ENCODE measurements at places on chromosomes 2 and 18.

DNA sequence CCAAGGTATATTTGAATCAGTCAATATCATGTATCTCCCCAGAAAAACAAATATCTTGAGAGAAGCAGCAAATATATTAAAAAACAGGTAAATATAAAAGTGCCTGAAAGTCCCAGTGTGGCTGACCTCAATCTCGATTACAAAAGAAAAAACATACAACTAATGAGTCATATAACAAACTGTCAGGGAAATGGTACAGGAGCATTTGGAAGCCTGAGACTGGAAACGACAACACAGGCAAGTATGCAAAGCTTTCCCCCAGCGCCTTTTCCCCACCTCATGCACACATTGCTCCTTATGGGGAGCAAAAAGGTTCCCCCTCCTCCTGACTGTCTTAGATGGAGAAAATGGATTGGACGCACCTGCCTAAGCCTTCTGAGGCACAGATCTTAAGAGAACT is 230.7 kb downstream of the TMX3 start:
- DNase-seq: no peak

DNA sequence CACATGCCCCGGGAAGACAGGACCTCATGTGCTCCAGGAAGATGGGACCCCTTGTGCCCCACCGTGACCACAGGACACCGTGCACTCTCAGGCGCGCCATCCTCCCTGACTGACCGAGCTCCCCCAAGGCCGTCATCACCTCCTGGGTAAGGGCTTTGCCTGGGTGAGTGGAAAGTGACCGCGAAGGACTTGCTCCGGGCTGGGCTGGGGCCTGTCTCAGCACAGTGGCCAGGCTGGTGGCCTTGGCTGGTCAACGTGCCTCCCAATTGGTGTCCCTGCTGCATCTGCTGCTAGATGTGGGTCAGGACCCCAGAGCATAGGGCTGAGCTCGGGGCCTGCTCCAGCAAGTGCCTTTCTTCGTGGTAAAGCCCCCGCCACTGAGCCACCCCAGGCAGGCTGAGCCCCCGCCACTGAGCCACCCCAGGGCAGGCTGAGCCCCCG is 69.7 kb upstream of the CTDP1 start:
- DNase-seq: no peak

DNA sequence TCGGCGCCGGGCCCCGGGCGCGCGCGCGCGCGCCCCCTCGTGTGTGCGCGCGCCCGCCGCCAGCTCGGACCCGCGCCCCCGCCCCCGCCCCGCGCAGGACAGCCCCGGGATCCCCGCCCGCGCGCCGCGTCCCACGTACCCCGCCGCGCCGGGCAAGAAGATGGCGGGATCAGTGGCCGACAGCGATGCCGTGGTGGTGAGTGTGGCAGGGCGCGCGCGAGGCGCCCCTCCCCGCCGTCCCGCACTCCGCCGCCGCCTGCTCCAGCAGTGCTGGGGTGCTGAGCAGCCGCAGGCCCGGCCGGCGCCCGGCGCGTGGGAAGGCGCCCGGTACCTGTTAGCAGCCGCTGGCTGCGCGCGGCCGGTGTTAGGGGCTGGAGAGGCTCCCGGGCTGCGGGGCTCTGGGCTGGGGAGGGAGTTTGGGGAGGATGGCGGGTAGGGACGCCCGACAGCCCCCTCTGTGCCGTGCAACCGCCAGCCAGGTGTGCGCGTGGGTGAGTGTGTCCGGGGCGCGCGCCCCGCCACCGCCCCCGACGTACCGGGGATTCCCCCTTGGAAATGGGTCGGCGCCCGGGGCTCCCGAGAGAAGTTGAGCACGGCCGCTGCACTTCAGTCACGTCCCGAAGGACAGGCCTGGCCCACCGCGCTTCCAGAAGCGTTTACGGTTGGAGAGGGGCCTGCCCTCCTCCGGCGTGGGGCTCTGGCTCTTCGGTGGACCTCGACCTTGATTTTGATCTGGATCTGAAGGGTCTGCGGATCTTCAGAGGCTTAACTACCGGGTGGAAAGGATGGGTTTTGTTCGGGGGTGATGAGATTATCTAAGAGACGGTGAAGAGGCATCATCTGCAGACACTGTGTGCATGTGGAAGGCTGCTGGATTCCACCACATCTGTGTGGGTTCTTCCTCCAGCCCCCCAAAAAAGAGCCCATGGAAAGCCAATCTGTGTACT is 697 bp downstream of the LGALSL start:
- peak; percentile 30 for DNase-seq

DNA sequence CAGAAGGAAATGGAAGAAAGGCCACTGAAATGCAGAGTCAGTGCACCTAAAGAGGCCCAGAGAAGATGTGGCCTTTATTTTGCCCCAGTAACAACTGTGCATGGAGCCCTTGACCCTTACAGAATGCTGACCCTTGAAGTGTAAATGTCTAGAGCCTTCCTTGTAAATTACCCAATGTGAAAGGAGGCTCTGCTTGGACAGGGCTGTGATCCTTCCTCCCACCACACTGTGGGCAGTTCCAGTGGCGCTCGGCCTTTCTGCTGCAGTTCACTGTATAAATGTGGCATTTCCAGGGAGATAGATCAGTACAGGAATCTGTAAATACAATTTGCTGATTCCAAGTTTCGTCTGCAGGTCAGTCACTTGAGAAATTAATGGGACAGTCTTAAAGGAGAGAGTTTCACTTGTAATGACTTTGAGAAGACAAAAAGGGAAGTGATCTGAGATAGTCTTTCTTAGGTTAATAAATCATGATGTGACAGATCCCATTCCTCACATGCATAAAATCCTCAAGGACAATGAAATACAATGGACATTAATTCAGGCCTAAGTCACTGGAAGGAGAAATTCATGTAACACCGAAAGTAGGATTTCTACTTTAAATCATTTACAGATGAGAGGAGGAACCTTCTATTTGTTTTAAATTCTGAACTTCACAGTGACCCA is 133.8 kb upstream of the LMAN1 start:
- no peak for DNase-seq

- DNase-seq: no peak
Observed at GRCh38 chr2:71619230-71619741, 165.9 kb downstream of the DYSF start.

DNA sequence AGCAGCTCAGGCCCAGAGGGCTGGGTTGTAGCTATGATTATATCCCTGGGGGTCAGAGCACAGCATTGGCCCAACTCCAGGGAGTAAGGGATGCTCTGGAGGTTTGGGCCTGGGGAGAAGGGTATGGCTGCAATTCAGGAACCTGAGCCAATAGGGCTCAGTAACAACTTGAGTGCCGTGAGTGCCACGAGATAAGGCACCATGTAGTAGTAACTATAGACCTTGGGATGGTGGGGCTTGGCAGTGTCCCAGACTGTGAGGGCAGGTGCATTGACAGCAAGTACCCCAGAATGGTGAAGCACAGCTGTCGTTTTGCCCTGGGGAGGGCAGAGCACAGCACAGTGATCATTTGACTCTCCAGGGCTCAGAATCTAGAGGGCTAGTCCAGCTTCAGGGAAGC is 45.1 kb upstream of the ZNF396 start:
- no peak for DNase-seq

DNA sequence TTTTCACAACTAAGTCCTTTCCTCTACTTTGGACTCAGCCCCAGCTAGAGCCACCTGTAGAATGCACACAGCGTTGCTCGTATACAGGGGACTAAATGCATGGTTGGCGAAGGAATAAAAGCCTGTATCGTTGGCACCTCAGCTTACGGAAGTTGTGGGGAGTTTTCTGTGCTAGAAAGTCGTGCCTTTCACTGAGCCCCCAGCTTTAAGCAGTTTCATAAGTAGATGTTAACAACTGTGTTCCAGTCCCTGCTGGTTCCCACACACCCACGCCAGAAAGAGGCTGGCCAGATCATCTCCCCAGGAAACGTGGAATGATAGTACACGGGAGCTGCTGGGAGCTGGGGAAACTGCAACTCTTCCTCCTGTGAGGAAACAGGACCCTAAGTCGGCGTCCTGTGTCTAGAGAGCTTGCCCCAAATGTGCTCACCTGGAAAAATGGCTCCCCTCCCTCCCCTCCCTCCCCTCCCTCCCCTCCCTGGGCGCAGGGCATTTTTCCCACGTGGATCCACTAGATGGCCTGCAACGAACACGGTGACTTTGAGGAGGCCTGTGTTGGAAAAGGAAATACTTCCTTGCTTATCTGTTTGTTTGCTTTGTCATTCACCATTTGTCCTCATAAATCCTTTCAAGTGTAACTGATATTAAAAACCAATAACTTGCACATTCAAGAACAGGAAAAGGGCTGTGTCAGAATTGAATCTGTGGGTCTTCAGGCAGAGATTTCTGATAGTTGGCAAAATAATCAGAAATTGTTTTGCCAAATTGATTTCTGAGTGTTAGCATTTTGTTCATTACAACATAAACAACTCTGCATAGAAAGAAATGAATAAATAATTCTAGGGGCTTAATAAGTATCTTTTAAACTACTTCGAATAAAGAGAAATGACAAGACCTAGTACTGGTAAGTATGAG is 43.9 kb upstream of the RFX8 start:
- no peak for DNase-seq

DNA sequence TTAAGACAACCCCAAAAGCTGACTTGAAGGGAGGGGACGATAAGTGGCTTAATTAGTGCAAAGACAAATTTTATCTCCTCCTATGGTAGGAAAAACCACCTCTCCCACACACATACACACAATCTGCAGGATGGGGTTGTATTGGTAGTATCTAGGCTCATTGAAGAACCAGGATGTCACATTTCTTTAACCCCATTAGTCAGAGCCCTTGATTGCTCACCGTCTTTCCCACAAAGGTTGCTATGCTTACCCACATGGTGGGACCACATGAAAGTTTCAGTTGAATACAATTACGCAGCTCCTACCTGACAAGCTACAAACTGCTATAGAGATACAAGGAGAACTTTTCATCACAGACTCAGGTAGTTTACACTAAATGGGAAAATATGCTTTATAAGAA is 765.0 kb upstream of the CELF4 start:
- no peak for DNase-seq

GRCh38 chr18:2522112-2522511 is 49.2 kb downstream of the METTL4 start:
- no peak for DNase-seq

DNA sequence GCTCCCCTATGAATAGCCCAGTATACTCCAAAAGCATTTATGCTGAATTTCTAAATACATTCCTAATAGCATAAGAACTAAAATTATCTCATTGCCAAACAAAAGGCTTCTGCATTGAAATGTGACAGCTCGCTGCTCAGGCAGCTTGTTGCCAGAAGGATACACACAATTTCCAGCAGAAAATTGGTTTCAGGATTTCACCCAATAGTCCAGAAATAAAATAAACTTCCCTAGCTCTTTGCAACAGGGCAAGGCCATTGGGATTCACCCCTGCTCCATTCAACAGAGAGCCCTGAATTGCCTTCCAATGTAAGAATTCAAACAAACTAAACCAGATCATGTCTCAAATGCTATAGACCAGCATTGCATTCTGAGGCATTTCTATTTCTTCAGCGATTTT is 70.7 kb downstream of the RBM43 start:
- no peak for DNase-seq

- DNase-seq: no peak
Observed at GRCh38 chr2:215431778-215432758, 3.8 kb downstream of the FN1 start.

DNA sequence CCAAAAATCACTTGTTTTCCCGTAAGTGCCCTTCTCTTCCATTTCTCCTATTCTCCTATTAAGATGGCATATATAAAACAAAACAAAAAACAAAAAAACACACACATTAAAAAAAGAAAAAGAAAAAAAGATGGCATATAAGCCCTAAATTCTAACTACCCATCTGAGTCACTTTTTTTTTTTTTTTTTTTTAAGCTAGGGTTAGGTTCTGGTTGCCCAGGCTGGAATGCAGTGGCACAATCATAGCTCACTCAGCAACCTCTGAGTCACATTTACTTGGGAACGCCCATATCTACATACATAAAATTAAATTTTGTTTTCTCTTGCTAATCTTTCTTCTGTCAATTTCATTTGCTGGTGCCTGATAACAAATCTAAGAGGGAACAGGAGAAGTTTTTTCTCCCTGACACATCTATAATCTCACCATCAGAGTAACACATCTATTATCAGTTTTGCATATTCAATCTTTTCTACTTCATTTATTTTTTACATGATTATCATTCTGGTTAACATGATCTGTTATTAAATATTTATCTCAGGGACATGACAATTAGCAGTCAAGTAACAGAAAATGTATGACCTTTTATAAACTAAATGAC is 52.1 kb downstream of the EEF1B2 start:
- DNase-seq: no peak

GRCh38 chr2:41972179-41972578 is 75.6 kb upstream of the PKDCC start:
- no peak for DNase-seq

DNA sequence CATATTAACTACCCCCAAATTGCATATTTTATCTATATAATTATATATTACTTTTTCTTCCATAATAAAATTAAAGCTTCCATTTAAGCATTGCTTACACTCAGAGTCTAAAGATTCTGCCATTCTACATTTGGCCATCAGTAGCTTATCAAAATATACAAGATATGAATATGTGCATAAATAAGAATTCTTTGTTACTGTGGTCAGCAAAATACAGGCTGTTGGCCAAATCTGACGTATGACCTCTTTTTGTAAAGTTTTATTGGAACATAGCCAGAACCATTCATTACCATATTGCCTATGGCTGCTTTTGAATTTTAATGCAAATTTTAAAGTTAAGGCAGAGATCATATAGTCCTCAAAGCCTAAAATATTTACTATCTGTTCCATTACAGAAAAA is 643.9 kb upstream of the VRK2 start:
- DNase-seq: no peak

GRCh38 chr18:30280186-30280585 is 762.4 kb downstream of the DSC3 start:
- DNase-seq: no peak

- no peak for DNase-seq
Observed at GRCh38 chr2:67851016-67851415, 211.8 kb downstream of the C1D start.
